ENCODE measurements at places on chromosomes 1 and 21.

DNA sequence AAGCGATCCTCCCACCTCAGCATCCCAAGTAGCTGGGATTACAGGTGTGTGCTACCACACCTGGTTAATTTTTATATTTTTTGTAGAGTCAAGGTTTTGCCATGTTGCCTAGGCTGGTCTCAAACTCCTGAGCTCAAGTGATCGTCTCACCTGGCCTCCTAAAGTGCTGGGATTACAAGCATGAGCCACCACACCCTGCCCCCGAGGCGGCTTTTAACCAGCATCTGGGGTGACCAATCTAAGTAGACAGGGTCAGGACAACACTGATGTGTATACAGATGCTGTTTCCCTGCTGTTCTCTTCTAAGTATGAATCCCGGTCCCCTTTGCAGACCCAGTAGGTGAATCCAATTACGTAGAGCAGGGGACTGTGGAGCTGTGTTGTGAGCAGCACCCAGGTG, 23.9 kb downstream of the THAP3 start:
- no peak for DNase-seq

DNA sequence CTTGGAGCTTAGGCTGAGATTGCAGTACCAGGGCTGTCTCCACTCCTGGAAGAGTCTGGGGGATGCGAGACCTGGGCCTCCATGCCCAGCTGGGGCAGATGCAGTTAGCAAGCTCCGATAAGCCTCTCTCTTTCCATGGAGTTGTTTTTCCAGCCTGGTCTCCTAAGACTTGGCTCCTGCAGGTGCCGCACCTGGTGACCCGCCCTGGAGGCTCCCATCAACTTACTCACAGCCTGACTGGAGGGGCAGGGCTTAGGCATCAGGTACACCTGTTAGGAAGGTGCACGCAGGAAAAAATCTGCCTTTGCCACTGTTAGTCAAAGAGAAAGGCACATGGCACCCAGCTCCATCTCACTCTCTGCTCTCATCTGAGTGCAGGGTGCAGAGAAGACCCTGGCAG, 198.1 kb upstream of the TMEM51 start:
- DNase-seq = no peak

DNA sequence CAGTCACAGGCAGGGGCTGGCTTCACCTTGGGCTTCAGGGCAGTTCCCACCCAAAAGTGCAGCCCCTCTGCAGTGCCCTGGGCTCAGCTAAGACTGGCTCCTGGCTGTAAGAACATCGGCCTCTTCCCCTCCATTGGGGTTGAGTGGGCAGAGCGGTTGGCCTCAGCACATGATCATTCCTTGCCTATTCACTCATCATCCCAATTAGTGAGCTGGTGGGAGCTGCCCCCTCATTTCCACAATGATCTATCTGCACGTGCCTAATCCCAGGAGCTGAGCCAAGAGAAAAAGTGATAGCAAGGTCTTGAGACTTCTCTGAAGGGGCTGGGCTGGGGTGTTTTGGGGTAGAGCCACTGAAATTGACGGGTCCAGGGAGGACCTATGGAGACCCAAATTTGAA, 133.6 kb downstream of the SYF2 start:
- DNase-seq = no peak

- no peak for DNase-seq
Observed at GRCh38 chr1:182680901-182681567, 3.4 kb downstream of the RGS8 start.

DNA sequence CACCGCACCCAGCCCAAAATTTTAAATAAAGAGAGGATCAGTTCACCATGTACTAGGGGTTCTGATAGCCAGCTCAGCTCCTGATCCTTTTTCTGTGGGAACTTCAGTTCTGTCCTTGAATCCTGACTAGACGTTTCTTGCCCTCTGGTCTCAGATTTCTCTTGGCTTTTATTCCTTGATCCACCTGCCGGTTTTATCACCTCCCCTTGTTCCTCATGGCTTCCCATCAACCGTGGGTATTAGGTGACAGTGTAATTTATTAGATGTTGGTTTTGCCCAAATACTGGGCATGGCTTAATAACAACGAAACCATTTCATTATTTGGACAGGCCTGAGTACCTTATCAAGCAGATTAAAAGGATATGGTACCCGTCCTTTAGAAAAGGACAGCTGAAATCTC, 22.5 kb downstream of the SLC45A1 start:
- DNase-seq = no peak

- peak; percentile 69 for DNase-seq
Observed at GRCh38 chr21:14545906-14546480, at the start of gene SAMSN1. Gene SAMSN1, minus strand, starts transcription at chr21:14546315. Its CDS starts 54 bp downstream, at chr21:14546261.

GRCh38 chr1:20216574-20216973, 30.3 kb upstream of the PLA2G2C start:
- DNase-seq = no peak

DNA sequence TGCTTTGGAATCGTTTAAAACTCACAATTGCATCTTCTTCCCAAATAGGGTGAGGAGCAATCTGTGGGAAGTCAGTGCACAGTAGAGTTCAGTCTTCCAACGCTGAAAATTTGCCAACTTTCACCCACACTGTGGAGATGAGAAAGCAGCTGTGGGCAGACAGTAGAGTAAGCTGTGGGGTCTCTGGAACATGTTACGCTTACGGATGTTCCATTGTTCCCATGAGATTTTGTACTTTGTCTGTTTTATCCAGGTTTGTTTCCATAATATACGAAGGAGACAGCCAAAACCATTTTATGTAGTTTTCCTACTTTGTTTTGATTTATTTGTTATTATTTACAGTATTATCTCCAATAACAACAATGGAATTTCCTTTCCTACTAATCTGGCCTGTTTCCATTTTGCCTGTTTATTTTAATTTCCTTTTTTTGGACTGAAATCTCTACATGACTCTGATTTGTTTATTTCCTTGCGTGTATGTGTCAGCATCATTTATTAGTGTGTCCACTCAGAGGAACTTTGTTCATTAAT, 65.1 kb upstream of the RGL1 start:
- DNase-seq = no peak

- DNase-seq = no peak
Observed at GRCh38 chr1:101026430-101026788, 825 bp upstream of the DPH5 start.

- no peak for DNase-seq
Observed at GRCh38 chr1:151346082-151346768, 827 bp downstream of the RFX5 start.

GRCh38 chr1:164779376-164779775, 220.4 kb downstream of the PBX1 start:
- DNase-seq = no peak

- DNase-seq = no peak
Observed at GRCh38 chr1:182444497-182444896, 5.4 kb upstream of the RGSL1 start.

- peak; percentile 4 for DNase-seq
Observed at GRCh38 chr1:246689409-246690008, 34.7 kb upstream of the SCCPDH start.

DNA sequence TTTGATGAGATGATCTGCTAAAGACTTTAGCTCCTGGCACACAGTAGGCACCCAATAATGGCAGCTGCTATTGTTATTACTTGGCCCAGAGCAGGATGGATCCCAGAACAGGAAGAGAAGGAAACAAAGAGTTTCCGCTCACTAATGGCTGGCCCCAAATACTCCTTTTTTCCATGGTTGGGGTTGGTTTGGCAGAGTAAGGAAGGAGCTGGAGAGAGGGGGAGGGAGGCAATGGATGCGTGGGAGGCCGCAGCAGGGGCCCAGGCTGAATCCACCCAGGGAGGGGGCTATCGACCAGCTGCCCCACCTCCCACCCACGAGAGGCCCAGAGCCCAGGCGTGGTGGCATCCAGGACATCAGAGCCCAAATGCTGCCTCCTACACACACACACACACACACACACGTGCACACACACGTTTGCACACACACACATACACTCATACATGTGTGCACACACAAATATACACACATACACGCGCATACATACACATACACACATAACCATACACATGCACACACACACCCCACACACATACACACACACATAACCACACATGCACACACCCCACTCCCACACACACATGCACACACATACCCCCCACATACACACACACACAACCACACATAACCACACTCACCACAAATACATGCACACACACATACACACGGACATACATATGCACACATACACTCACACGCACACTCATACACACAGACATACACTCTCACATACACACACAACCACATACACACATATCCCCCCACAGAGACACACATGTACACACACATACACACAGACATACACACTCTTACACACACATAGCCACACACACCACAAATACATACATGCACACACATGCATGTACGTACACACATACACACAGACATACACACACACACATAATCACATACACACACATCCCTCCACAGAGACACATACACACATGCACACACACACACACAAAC, 25.2 kb downstream of the C1QB start:
- DNase-seq = no peak

GRCh38 chr1:171501305-171502024, 16.1 kb downstream of the PRRC2C start:
- DNase-seq = no peak

- DNase-seq = no peak
Observed at GRCh38 chr1:173646656-173647055, 11.5 kb downstream of the TEX50 start.

DNA sequence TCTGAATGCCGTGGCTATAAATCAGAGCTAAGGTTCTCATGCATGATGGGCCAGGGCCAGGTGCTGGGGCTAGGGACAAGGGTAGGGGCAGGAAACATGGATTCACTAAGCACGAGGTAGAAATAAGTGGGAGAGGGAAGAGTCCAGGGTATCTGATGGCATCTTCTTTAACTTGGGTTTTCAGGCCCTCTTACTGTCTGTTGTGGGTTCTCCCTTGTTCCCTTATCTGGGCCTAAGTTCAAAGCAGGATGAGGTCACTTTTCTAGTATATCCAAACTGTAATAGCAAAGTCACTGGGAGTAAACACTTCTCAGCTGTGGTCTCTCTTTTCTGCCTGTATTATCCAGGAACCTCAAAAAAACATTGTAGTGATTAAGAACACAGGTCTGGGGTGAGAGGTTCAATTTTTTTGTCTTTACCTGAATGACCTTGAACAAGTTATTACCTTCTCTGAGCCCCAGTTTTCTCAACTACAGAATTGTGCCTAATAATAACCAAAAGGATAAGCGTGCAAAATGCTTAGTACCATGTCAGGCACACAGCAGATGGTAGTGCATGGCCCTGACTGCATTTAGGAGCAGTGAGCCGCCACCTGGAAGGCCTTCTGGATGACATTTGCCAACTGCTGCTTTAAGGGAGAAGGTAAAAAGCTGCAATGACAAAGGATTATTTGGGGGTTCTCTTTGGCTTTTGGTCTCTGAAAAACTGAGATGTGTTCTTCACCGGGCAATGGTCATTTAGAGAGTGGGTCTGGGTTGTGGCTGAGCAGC, 53.6 kb upstream of the A3GALT2 start:
- no peak for DNase-seq

- DNase-seq = peak; percentile 15
Observed at GRCh38 chr1:212034516-212035122, 738 bp downstream of the INTS7 start.

DNA sequence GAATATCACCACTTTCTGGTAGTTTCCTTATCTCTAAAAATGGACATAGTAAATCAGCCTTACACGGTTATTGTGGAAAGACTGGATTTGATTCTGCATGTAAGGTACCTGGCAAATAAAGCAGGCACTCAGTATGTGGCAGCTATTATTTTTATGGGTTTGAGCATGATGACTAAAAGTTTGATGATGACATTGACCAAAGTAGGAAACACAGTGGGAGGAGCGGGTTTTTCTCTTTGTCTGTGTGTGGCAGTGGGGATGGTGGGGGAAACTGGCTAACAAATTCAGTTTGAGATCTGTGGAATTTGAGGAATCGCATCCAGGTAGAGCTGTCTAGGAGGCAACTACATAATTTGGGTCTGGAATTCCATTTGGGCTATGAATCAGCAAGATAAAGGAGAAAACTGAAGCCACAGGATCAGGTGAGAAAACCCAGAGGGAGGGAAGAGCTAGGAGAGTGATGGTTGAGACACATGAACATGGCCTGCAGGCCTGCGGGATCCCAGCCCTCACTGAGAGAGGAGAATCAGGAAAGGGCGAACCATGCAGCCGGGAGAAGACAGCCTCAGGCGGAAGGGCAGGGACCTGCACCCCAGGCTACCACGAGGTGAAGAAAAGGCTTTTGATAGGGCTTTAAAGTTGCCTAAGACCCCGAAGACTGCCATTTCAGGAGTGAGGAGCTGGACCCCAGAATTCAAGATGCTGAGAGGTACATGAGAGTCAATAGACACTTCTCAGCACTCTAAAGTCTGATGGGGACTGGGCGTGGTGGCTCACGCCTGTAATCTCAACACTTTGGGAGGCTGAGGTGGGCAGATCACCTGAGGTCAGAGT, 52.2 kb downstream of the MEF2D start:
- no peak for DNase-seq

DNA sequence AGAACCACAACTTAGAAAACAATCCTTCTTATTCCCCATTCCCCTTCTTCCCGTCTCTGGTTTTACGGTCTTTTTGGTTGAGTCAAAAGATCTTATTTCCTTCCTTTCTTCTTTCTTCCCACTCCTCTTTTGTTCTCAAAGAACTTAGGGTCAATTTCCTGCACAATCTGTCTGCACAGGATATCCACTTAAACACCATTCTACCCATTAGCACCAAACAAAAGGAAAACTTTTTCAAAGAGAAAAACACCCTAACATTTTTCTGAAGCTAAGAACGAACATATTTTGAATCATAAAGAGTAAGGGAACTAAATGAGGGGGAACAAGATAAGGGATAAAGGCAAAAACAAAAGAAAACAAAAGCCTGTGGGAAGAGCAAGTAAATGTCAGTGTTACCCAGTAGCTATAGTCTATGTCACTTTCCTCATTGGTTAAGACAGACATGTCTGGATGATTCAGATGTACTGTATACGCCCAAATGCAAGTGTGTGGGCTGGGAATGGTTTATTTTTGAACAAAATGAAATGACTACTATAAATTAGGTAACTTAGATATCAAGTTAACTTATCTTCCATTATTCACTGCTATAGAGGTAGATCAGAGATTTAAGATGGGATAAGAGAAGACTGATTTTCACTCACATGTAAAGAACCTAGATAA, 59.9 kb downstream of the TOR3A start:
- DNase-seq = peak; percentile 44

DNA sequence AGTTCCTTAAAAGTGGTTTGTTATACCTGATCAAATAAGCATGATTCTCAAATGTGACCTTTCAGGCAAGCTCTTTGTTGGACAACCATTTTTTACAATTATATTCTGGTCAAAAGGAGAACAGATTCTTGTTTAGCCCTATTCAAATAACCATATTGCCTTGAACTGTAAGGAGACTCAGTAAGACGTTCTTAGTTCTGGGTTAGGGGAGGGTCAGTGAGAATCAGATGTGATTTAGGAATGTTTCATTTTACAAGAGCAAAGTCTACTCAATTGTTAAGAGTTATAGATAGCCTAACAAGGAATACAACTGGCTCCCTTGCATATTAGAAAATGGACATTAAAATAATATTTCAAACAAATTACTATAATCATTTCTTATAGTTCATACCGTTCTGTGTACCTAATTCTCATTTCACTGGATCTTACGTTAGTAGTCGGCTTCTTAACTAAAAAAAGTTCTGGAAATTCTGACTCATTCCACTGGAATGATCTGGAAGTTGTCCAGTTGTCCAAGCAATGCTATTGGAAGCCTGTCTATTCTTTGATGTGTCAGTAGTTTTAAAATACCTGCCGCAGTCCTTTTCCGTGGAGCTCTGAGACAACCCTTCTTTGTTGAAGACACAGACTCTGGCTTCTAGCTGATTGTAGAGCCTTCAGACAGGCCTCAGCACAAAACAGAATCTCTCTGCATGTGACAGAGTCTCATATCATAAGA, 88.8 kb downstream of the MAST2 start:
- no peak for DNase-seq

GRCh38 chr1:161001525-161001924, 19.4 kb downstream of the F11R start:
- no peak for DNase-seq

- no peak for DNase-seq
Observed at GRCh38 chr1:207745285-207745684, 6.6 kb upstream of the CD46 start.

All from stimulated activated naive CD4-positive, alpha-beta T cell treated with Interleukin-2 at 50 U/mL for 16 hours (primary cell).